ENCODE measurements at places on chromosomes 4 and X. TPM values are rescaled to one million over a fixed set of nuclear protein-coding genes. Genes with fewer than 3 reads are reported as not detected.

LRIT3 gene
- total RNA-seq = 0.19 TPM

GRCh38 chrX:55201930-55202579 lies 18.1 kb upstream of the PAGE5 start:
- no peak for DNase-seq

SH3RF1 gene
- 21.2 TPM for total RNA-seq

DNA sequence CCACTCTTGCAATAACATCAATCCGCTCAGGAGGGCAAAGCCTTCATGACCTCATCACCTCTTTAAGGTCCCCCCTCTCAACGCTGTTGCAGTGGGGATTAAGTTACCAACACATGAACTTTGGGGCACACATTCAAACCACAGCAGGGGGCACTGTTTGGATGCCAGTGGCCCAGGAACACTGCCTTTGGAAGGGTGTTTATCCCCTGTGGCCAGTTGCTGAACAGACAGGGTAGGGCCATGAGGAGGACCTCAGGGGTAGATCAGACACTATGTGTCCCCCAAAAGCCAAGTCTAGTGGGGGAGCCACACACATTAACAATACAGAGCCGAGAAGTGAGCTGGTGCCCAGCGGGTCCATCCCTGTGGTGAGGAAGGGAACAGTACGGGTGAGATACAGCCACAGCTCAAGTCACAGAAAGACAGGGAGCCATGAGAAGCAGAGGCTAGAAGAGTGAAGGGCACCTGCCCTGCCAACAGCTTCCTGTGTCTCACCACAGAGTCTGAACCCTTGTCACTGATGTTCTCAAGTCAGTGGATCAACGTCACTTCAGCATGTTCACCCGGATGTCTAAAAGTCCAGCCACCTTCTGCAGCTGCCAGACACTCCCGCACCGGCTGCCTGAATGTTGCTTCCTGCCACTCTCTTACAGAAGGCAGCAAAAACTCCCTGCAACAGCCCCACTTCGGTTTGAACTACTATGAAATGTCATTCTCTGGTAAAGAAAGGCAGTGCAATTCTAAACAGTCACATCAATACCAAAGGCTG lies 19.9 kb upstream of the MXD4 start:
- DNase-seq = no peak

CCNB3 gene
- total RNA-seq = 0.89 TPM

Measured in neural crest cell (in vitro differentiated cells).